ENCODE measurements at places on chromosomes 7 and 10. TPM values are rescaled to one million over a fixed set of nuclear protein-coding genes. Genes with fewer than 3 reads are reported as not detected.

Gene CCDC7
- total RNA-seq: 236 TPM

Gene NPVF
- total RNA-seq: not detected

Gene GIMAP6
- 6.9 TPM for total RNA-seq

Gene STEAP4
- 0.41 TPM for total RNA-seq

Gene TET1
- 39.9 TPM for total RNA-seq

Gene SLC16A9
- total RNA-seq: 8.2 TPM

Gene GLI3
- 2.4 TPM for total RNA-seq

Gene CHCHD1
- 16.7 TPM for total RNA-seq

Gene SP8
- 4.5 TPM for total RNA-seq

GRCh38 chr10:86848747-86849146, 92.3 kb downstream of the BMPR1A start:
- DNase-seq: no peak

- no peak for DNase-seq
These were observed 205.2 kb upstream of the SVIL start for GRCh38 chr10:29839826-29840515.

- DNase-seq: no peak
These were observed 89.6 kb upstream of the IFRD1 start for GRCh38 chr7:112360681-112361080.

Measured in frontal cortex (tissue), 4 donors.